ENCODE measurements at places on chromosomes 7 and 10.

- DNase-seq = no peak
These were observed 99.7 kb downstream of the TNS3 start for GRCh38 chr7:47482013-47482875.

- no peak for DNase-seq
These were observed 94.4 kb downstream of the TMEM106B start for GRCh38 chr7:12305502-12305901.

- no peak for DNase-seq
These were observed 67.9 kb upstream of the ANTXRL start for GRCh38 chr10:46218921-46219320.

GRCh38 chr10:15627617-15628196 is 92.0 kb downstream of the ITGA8 start:
- DNase-seq = no peak

- DNase-seq = no peak
These were observed 29.3 kb downstream of the RBM48 start for GRCh38 chr7:92557808-92558362.

GRCh38 chr7:138880881-138881578 is 83.0 kb upstream of the ATP6V0A4 start:
- no peak for DNase-seq
